ENCODE measurements at places on chromosomes 2 and 18.

DNA sequence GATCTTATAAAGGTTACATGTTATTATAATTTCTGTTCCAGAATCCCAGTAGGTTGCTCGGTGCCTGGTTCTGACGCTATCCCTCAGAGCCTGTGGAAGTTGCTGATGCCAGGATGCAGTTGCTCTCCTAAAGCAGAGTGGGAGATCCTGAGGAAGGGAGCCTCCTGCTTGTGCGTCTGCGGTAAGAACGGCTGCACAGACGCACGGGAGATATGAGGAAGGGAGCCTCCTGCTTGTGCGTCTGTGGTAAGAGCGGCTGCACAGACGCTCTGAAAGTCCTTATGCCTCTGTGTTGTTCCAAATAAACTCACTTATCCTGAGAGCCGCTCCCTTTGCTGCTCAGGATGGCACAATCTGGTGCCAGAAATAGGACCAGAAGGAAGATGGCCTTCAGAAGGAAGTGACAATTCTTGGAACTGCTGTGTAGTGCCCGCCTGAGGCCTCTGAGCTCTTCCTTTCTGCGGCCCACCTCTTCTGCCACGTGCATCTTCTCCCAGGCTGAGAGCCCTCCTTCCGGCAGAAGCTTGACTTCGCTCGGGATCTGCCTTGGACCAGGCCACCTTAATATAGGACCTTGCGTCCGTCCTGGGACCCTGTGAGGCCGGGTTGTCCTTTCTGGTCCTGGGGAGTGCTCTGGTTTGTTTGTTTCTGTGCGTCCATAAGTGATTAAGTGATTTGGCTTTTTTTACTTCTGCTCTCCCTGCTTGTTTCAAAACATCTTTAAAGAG lies 89.5 kb downstream of the RTP5 start:
- DNase-seq, result no peak

DNA sequence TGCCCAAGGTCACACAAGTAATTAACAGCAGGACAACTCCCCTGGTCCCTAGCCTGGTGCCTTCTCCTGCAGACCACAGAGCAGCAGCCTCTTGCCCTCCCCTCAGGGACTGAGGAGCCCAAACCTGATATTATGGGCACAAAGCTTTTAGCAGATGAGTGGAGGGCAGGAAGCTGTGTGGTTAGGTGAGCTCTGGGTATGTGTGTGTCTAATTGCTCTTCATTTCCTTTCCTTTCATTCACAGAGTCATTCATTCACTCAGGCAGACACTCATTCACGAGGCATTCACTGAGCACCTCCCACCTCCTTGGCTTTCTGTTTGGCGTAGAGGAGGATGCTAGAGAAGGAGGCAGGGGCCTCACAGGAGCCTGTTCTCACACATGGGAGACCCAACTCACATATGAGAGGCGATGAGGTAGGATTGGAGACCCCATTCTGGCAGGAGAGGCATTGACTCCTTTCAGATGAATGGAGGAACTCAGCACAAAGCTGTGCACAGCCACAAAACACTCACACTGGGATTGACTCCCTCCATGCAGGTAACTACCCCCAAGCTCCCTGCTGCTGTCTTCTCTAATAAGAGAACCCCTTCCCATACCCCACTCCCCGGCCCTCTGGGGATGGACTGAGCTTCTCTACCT lies 306.8 kb upstream of the SKOR2 start:
- DNase-seq, result no peak

DNA sequence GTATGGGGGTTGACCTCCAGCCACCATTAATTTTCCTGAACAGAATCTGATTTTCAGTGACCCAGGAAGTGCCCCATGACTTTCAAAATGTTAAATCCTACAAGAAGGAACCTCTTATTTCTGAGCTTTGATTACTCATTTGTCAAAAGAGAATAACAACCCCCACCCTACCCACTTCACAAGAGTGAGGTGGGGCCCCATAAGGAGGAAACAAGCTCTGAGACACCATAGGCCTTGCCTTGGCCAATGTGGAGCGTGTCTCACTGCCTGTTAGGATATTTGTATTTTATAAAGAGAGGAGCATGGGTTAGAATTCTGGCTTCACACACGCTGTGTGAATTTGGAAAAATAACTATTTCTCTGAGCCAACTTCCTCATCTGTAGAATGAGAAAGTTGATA lies 158.9 kb downstream of the TTC32 start:
- no peak for DNase-seq

DNA sequence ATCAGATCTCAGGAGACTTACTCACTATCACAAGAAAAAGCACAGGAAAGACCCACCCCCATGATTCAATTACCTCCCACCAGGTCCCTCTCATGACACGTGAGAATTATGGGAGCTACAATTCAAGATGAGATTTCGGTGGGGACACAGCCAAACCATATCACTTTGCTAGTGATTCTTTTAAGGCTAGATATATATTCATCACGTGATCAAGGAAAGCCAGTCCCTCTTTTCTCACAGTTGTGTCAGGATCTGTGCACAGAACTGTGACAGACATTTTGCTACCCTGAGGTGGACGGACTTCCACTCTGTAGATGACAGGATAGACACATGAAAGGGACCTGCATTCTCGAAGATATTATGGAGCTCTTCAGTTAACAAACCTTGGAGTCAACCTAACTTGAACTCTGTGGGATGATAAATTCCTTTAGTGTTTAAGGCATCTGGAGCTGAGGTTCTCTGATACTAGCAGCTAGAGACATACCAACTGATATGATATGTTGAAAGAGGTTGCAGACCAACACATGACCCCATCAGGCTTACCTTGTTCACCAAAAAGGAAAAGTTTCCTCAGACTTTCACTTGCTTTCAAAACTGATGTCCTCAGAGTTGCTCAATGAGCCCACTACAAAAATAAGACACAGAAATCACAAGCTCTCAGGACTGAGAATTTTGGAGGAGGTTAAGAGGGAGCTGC lies 66.3 kb upstream of the SCG2 start:
- no peak for DNase-seq

GRCh38 chr2:13021470-13021957 lies 304.8 kb downstream of the TRIB2 start:
- DNase-seq, result no peak

GRCh38 chr2:104049438-104049837 lies 804.5 kb upstream of the POU3F3 start:
- no peak for DNase-seq

GRCh38 chr2:181566334-181567032 lies 90.4 kb downstream of the CERKL start:
- DNase-seq, result no peak

DNA sequence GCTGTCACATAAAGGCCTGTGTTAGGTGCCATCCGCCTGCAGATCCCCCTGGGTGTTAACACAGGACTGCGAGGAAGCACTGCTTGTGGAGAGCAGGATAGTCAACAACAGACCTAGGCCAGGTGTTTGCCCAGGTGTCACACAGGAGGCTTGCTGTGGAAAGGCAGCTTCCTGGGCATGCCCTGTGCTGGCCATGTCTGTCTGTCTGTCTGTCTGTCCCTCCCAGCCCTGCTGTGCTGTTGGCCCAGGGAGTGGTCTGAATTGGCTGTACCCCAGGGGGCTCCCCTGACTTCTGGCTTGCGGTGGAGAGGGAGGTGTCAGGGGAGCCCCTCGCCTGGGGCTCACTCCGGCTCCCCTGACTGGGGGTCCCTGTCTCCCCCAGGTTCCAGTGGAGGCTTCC lies 53.2 kb downstream of the SH3BP4 start:
- DNase-seq, result no peak

GRCh38 chr2:59171019-59171418 lies 929.9 kb upstream of the FANCL start:
- no peak for DNase-seq

- DNase-seq, result no peak
Measured at GRCh38 chr18:55634545-55634944, 46.6 kb upstream of the TCF4 start.

DNA sequence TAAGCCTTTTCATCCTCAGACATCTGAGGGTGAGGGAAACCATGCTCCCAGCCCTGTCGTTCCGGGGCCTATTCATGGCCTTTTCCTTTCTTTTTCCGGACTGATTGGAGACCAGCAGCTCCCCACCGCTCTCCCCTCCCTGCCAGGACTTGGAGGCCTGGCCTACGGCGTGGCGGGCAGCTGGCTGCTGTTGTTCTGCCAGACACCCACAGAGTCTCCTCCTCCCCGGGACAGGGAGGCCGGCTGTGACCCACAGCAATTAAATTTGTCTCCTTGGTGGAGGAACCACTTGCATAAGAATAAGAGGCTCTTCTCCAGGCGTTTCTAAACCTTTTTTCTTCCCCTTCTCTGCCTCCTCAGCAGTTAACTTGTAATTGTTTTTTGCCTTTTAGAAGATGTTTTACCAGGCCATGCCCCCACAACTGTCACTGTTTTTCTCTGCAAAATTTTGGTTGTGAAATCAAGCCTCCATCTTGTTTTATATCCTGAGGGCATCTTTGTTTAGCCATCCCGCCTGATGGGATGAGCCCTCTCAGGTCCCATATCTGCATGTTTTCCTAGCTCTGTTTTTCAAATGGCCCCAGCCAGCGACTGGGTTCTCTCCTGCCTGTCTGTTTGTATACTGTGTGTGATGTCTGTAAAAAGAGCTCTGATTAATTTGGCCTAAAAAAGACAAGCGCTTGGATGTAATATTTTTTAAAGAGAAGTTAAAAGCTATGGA lies 1060.0 kb upstream of the DDX18 start:
- no peak for DNase-seq

DNA sequence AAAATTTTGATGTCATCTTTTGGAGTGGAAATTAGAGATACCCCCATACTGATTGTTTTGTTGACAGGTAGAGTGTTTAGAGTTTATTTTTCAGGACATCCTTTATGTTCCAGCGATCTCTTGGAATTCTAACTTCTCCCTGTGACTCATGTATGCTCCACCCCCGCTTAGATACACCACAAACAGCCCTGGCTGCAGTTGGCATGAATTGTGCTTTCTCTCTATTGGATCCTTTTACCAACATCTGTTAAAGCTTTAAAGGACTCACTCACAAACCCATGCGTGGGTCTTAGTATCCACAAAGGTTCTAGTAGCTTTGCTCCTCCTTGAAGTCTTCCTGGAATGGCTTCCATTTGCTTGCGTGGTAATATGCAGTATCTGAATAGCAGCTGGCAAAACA lies 409.5 kb upstream of the POU3F3 start:
- no peak for DNase-seq

- DNase-seq, result no peak
Measured at GRCh38 chr2:25651782-25652455, 21.5 kb downstream of the DTNB start.

- no peak for DNase-seq
Measured at GRCh38 chr2:17373041-17373440, 145.2 kb downstream of the RAD51AP2 start.

GRCh38 chr18:42038936-42039335 lies 83.9 kb downstream of the PIK3C3 start:
- DNase-seq, result no peak

DNA sequence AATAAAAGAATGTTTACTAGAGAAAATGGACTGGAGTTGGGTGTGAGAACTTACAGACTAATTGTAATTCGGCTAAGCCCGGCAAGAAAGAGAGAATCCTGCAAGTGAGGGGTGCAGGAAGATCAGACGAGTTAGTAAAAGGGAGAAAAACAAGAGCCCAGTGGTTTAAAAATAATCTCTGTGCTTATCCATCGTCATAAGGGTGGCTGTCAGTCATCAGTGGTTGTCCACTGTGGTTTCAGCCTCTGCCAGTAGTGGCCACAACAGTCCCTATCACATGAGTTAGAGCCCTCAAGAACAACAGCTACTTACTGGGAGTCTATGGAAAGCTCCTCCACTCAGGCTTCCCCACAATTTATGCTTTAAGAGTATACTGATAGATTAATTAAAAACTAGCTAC lies 239.8 kb downstream of the SETBP1 start:
- no peak for DNase-seq

DNA sequence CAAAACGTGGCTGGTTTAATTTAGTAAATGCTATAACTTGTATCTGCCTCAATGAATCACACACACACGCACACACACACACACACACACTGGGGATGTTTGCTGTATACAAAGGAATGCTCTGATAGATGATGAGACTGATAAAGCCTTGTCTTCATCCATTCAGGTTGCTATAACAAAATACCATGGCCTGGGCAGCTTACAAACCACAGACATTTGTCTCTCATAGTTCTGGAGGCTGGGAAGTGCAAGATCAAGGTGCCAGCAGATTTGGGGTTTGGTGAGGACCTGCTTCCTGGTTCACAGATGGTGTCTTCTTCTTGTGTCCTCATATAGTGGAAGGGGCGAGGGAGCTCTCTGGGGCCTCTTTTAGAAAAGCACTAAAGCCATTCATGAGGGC lies 149.5 kb upstream of the HDAC4 start:
- no peak for DNase-seq
